Spinal cord (tissue), 10 donors: ENCODE measurements at places on chromosomes 3 and 15. TPM values are rescaled to one million over a fixed set of nuclear protein-coding genes. Genes with fewer than 3 reads are reported as not detected.

- H3K27ac ChIP-seq = no peak overlapping the region
- no peaks in the 10 kb centered on the region for H3K4me1 ChIP-seq
- H3K36me3 ChIP-seq = peaks cover 5% of the 10 kb centered on the region
- H3K4me3 ChIP-seq = no peak overlapping the region
Measured at GRCh38 chr3:119428538-119428937, 34.9 kb downstream of the TMEM39A start.

BSN gene
- 14.8 TPM for total RNA-seq

DNA sequence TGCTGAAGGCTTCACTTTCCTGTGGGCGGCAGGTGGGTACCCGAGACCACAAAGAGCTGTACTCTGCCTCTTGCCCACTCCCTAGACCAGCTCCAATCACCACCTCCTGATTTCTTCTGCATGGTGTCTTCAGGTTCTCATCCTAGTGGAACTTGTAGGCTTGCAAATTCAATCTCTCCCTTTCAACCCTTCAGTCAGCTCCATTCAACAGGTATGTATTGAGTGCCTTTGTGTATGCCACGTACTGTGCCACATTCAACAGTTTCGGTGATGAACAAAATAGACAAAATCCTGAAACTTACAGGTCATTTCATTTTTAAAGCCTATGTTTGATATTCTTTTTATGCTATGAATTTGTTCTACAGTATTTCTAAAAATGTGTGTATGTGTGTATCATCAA is 5.4 kb upstream of the CLDN11 start:
- H3K36me3 ChIP-seq = no peaks in the 10 kb centered on the region
- no peak overlapping the region for H3K4me3 ChIP-seq
- H3K27ac ChIP-seq = no peak overlapping the region
- no peak for DNase-seq

- H3K4me1 ChIP-seq = no peaks in the 10 kb centered on the region
- no peaks in the 10 kb centered on the region for H3K36me3 ChIP-seq
- DNase-seq = no peak
- H3K4me3 ChIP-seq = no peak overlapping the region
Measured at GRCh38 chr3:7205962-7206361, 345.0 kb downstream of the GRM7 start.

DNA sequence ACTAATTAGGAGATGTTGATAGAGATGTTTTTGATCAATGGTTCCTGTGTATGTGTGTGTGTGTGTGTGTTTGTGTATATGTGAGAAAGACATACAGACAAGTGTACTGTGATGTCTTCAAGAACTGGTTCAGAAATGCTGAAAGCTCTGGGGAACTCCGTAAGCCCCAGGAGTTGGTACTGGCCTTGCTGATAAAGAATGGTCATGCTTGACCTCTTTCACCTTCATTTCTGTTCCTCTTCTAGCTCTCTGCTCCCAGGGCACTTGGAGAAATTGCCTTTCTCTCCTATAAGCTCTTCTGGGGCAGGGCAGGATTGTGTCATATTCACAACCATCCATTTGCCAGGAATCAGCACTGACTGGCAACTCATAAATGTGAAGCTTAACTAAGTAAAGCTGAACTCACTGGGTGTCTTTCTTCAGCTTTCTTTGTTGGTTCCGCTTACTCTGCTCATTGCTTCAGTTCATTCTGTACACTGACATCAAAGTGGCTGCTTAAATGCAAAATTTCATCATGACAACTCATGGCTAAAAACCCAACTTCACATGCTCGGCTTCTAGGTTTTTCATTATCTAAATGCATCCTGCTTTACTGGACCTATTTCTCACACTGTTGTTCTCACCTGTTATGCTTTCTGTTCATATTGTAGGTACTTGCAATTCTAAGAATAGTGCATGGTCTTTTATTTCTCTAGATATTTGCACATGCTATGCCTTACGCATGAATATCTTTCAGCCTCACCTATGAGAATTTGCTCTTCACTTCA is 162.1 kb upstream of the LYSMD4 start:
- no peak overlapping the region for H3K27ac ChIP-seq
- no peaks in the 10 kb centered on the region for H3K4me1 ChIP-seq
- H3K4me3 ChIP-seq = no peak overlapping the region
- DNase-seq = no peak
- no peaks in the 10 kb centered on the region for H3K36me3 ChIP-seq
